ENCODE measurements at places on chromosomes 6 and 20.

- DNase-seq = no peak
Measured at GRCh38 chr6:169069356-169069755, 184.3 kb downstream of the THBS2 start.

- peak; percentile 45 for DNase-seq
Measured at GRCh38 chr6:20400456-20401204, 1.0 kb upstream of the E2F3 start.

DNA sequence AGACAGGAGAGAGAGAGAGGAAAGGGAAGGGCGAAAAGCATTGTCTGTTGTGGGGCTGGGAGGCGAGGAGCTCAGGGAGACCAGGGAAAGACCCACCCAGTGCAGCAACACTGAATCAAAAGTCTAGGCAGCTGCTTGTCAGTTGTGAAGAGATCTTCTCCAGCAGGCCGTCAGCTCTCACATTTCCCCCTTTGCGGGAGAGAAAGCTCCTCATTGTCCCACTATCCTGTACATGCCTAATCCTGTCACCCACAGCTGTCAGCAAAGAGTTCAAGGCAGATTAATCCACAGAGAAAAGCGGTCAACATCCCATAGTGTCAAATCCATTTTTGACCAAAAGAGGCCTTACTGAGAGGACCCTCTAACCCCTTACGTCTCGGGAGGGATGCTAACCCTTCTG, 27.3 kb downstream of the RNF182 start:
- no peak for DNase-seq

GRCh38 chr20:58053391-58054055, 174.9 kb downstream of the ANKRD60 start:
- DNase-seq = no peak

DNA sequence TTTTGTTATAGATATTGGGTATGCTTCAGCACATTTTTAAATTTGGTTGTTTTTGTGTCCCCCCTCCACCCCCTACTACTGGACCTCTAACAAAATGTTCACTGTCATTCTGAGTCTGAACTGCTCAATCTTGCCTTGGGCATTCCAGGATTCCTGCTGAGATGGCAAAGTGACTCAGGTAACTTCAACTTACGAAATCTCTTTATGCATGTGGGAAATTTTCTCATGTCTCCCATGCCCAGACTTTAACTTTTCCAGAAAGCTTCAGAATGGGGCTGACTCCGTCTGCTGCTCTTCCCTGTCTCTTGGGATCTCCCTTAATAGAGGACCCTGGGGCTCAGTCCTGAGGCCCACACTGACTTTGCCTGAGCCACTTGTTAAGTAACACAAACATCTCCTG, 14.0 kb downstream of the CYP39A1 start:
- DNase-seq = no peak
